ENCODE measurements at places on chromosomes 16 and 17.

GRCh38 chr16:85600078-85600477, 13.0 kb upstream of the GSE1 start:
- peaks cover 7% of the 10 kb centered on the region for H3K4me1 ChIP-seq
- H3K27me3 ChIP-seq, result no peaks in the 10 kb centered on the region
- DNase-seq, result no peak
- H3K27ac ChIP-seq, result no peak overlapping the region

GRCh38 chr16:78745108-78746019, 645.9 kb downstream of the WWOX start:
- H3K27ac ChIP-seq, result no peak overlapping the region
- H3K4me3 ChIP-seq, result no peak overlapping the region
- H3K36me3 ChIP-seq, result no peaks in the 10 kb centered on the region

DNA sequence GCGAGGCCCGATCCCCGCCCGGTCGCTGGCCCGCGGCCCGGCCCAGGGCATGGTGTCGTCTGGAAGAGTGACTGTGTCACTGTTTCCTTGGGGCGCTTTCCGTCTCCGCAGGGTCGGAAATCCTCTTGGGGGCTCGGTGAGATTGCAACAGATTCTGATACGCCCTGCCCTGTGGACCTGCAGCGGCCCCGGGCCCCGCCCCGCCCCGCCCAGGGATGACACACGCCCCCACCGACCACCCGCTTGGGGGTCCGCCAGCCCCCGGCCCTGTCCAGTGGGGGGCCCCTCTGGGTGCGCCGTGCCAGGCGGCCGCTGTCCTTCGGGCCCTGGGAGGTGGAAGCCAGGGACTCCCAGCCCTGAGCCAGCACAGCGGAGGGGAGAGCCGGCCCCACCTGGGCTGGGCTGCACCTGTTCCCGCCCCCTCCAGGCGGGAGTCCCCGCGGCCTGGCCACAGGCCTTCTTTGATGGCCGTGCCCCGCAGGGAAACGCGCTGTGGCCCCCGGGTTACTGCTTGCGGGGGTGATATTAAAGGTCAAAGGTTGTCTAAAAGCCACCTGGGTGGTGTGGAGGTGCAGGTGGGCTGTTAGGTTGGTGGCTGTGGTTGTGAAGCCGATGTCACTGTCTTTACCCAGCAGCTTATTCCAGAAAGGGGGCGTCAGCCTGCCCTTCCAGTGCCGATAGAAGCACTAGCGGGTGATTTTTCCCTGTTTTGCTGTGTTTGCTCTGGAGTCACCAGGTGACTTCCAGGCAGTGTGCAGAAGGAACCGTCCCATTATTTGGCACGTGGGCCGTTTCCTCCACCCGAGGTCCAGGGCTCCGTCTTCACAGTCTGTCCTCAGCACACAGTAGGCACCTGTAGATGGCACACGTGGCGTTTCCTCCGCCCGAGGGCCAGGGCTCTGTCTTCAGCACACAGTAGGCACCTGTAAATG, 752 bp downstream of the TBC1D24 start:
- H3K4me1 ChIP-seq, result peaks cover 12% of the 10 kb centered on the region
- H3K4me3 ChIP-seq, result peak overlapping the region; percentile 83
- no peak for DNase-seq
- H3K27me3 ChIP-seq, result no peaks in the 10 kb centered on the region

- peaks cover 5% of the 10 kb centered on the region for H3K36me3 ChIP-seq
- no peaks in the 10 kb centered on the region for H3K27me3 ChIP-seq
- no peak overlapping the region for H3K27ac ChIP-seq
- peak overlapping the region; percentile 65 for H3K4me3 ChIP-seq
- peaks cover 13% of the 10 kb centered on the region for H3K4me1 ChIP-seq
These were observed 861 bp downstream of the RAB11FIP3 start for GRCh38 chr16:426115-426905.

DNA sequence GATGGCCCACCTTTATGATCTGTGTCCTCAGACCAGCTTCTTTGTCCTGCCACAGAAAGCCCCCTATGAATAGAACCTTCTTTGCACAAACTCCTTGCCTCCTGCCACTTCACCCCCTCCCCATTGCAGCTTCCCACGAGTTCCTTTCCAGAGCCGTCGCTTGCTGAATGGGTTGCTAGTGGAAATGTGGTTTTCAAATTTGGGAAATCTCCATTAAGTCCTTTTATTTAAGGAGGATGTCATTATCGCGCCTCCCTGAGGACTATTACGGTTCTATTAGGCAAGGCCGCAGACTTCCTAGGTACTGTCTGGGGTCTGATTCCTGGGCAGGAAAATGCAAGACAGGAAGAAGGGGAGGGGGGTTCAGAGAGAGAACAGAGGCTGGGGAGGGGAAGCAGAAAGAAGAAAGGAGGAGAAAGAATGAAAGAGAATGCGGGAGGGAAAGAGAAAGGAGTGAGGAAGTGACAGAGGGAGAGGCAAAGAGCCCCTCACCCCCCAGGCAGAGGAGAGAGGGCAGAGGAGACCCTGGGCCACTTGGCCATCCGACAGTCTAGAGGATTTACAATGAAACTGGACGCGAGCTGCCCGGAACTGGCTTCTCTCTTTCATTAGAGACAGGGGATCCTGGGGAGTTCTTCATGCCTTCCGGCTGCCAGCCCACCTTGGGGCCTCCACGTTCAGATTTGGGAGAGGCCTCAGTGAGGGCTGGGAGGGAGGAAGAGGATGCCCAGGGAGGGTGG, 31.7 kb upstream of the ETV4 start:
- no peaks in the 10 kb centered on the region for H3K36me3 ChIP-seq
- H3K4me1 ChIP-seq, result peaks cover 14% of the 10 kb centered on the region
- H3K27me3 ChIP-seq, result no peaks in the 10 kb centered on the region

DNA sequence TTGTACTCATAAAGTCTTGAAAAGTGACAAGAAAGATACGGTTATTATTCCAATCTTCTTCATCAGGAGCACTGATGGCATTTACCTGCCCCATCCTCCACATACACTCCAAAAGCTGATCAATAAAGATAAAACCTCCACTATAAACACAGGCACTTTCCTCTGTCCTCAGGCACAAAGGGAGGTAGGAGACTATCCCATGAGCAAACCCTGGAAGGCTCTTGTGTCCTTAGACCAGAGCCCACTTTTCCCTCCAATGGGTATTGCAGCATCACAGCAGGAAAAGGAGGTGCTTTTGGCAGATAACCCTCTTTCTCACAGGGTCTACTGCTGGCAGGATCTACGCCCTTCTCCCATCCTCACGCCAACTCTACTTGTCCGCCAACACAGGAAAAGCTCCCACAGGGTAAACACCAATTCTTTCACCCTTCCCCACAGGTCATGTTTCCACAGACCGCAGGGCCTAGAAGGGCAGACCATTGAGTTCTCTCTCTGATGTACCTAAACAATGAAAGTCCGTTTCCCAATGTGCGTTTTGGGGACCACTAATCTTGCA, 28.7 kb downstream of the NXPH3 start:
- H3K36me3 ChIP-seq, result peaks cover 32% of the 10 kb centered on the region
- no peaks in the 10 kb centered on the region for H3K4me1 ChIP-seq
- H3K27ac ChIP-seq, result no peak overlapping the region
- no peak overlapping the region for H3K4me3 ChIP-seq

DNA sequence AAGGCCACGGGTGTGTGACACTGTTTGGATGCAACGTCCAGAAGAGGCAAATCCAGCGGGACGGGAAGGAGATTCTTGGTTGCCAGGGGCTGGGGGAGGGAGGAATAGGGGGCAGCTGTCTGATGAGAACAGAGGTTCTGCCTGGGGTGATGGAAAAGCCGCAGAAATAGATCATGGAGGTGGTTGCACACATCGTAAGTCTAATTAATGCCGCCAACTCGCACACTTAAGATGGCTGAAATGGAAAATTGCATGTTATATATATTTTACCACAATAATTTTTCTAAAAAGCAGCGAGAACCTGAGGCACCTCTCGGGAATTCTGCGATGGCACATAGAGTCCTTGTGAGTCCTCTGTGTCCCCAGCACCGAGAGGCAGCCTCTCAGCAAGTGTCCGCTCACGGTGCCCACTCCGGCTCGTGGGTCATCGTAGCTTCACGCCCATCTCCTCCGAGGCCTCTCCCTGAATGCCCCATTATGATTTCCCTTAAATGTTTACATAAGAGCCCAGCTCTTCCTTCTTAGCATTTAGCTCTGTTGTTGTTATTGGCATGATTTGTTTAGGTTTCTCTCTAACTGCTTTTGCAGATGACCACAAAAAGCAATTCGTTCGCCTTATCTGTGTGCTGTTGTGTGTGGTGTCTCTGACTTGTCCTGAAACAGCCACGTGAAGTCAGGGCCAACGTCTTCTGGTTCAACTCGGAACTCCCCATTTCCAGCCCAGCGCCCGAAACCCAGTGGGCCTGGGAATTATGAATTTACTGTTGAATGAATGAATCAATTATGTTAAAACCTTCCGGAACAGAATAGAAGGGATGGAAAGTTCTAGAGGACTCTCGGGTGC, 7.7 kb downstream of the WFDC1 start:
- peaks cover 44% of the 10 kb centered on the region for H3K4me1 ChIP-seq
- H3K27me3 ChIP-seq, result no peaks in the 10 kb centered on the region
- H3K4me3 ChIP-seq, result no peak overlapping the region
- peak; percentile 44 for DNase-seq
- peaks cover 25% of the 10 kb centered on the region for H3K36me3 ChIP-seq

GRCh38 chr17:41464682-41465081, 2.5 kb downstream of the KRT32 start:
- peaks cover 8% of the 10 kb centered on the region for H3K4me1 ChIP-seq
- no peaks in the 10 kb centered on the region for H3K36me3 ChIP-seq
- peaks cover 25% of the 10 kb centered on the region for H3K27me3 ChIP-seq

DNA sequence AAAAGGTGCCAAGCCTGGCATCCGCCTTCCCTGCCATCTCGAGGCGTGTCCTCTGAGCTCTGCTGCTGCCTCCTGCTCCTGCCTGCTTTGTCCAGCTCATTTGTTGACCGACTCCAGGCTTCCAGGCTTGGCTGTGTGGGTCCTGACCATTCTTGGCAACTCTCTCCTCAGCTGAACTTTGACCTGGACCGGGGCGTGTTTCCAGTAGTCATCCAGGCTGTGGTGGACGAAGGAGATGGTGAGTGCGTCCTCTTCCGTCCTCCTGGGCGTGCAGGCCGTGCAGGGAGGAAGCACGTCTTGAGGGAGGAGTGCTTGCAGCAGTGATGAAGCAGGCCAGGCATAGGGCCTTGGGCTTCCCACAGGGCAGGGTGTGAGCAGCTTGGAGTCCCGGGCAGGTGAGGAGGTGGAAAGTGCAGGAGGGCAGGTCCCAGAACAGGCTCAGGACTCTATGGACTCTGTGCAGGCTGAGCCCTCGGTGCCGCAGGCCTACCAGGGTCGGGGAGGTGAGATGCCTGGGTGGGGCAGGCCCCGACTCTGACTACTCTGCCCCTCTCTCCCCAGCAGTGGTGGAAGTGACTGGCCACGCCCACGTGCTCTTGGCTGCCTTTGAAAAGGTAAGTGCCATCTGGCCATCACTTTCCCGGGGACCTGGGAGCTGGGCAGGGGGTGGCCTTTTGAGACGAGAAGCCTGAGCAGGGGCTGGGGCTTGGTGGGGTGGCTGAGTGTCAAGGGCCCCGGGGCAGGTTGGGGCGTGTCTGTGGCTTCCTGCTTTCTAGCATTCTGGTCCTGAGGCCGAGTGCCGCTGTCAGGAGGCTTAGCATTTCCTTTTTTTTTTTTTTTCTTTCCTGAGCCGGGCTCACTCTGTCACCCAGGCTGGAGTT, 28.6 kb upstream of the NUDT16L1 start:
- H3K4me1 ChIP-seq, result no peaks in the 10 kb centered on the region
- H3K27me3 ChIP-seq, result no peaks in the 10 kb centered on the region
- H3K36me3 ChIP-seq, result peaks cover 57% of the 10 kb centered on the region
- H3K4me3 ChIP-seq, result no peak overlapping the region

All from IMR-90 (cell line).